Activated CD4-positive, alpha-beta T cell treated with anti-CD3 and anti-CD28 coated beads, Interleukin-2, amount 10 ng/mL, durations not matched to agents 24 days and 14 days (primary cell): ENCODE measurements at places on chromosomes 6 and 20. TPM values are rescaled to one million over a fixed set of nuclear protein-coding genes. Genes with fewer than 3 reads are reported as not detected.

GRCh38 chr6:56770011-56770520 lies 127.4 kb upstream of the DST start:
- DNase-seq: no peak

PRR18 gene
- total RNA-seq: not detected in 2 replicates

DNA sequence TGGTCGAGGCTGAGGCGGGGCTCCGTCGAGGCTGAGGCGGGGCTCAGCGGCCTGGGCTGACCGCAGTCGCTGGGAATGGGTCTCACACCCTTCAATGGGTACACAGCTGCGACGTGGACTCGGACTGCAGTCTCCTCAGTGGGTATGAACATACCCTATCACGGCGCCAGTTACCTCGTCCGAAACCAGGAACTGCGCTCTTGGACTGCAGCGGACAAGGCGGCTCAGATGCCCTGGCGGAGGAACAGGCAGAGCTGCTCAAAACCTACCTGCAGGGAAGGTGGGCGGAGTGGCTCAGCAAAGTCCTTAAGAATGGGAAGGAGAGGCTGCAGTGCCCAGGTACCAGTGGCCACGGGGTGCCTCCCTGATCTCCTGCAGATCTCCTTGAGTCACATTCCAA lies 14.2 kb downstream of the HLA-A start:
- no peak for DNase-seq

GRCh38 chr6:168967281-168967925 lies 286.2 kb downstream of the THBS2 start:
- DNase-seq: no peak
